Activated naive CD8-positive, alpha-beta T cell treated with anti-CD3 and anti-CD28 coated beads, Interleukin-2, amount 10 ng/mL, durations not matched to agents 7 days and 5 days (primary cell): ENCODE measurements at places on chromosomes 16 and 17. TPM values are rescaled to one million over a fixed set of nuclear protein-coding genes. Genes with fewer than 3 reads are reported as not detected.

Gene ARHGDIG
- total RNA-seq = not detected

GRCh38 chr17:63596856-63597586 is 3.7 kb upstream of the TACO1 start:
- peaks cover 4% of the 10 kb centered on the region for H3K36me3 ChIP-seq
- H3K27ac ChIP-seq = no peak overlapping the region
- no peak overlapping the region for H3K4me3 ChIP-seq
- H3K27me3 ChIP-seq = no peaks in the 10 kb centered on the region

GRCh38 chr17:40311575-40311974 is 2.6 kb downstream of the RARA start:
- peak overlapping the region; percentile 13 for H3K27ac ChIP-seq
- H3K36me3 ChIP-seq = no peaks in the 10 kb centered on the region
- DNase-seq = peak; percentile 34
- no peaks in the 10 kb centered on the region for H3K27me3 ChIP-seq

Gene CACNG4
- total RNA-seq = not detected

Gene GSDMA
- total RNA-seq = not detected

GRCh38 chr17:38867179-38867967 is 2.5 kb upstream of the LASP1 start:
- peak; percentile 67 for DNase-seq
- H3K27ac ChIP-seq = peak overlapping the region; percentile 91
- peaks cover 33% of the 10 kb centered on the region for H3K4me1 ChIP-seq
- H3K27me3 ChIP-seq = no peaks in the 10 kb centered on the region
- H3K36me3 ChIP-seq = peaks cover 15% of the 10 kb centered on the region
- H3K4me3 ChIP-seq = peak overlapping the region; percentile 97

Gene TBC1D3L
- total RNA-seq = 14.0 TPM

DNA sequence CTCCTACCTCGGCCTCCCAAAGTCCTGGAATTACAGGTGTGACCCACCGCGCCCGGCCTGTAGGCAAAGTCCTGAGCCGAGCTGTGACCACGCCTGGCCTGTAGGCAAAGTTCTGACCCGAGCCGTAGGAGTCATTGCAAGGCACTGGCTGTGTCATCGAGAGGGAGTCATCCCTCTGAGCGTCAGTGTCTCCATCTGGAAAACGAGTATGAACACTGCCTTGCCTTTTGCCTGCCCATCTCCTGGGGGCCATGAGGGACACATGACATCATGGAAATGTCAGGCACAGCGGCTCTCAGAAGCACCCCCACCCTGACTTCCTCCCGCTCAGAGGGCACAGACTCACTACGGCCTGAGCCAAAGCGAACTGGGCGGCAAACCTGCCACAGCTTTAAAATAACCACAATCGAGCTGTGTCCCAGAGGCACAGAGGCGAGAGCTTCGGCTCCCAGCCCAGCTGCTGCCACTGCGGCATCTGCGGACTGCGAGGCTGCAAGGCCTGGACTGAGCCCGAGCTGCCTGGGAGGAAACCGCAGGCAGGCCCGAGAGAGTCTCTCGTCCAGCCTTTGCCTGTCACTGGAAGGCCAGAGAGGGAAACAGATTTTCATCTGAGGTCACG is 50.8 kb downstream of the RPH3AL start:
- no peaks in the 10 kb centered on the region for H3K36me3 ChIP-seq
- no peaks in the 10 kb centered on the region for H3K4me1 ChIP-seq
- H3K27ac ChIP-seq = no peak overlapping the region

DNA sequence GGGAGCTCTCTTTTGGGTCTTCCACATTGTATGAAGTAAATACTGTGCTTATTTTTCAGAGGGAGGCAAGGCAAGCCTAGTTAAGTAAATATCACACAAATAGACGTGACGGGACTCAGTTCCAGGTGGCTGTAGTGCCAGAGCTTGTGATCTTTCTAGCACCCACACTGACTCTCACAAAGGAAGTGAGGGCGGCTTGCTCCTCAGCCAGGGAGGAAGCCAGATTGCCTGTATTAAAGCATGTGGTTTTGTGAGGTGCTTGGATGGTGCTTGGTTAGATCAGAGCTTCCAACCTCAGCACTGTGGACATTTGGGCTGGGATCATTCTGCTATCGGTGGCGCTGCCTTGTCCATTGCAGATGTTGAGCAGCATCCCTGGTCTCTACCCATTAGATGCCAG is 80.1 kb downstream of the VAT1L start:
- no peak for DNase-seq
- H3K4me3 ChIP-seq = no peak overlapping the region
- H3K27me3 ChIP-seq = peaks cover 10% of the 10 kb centered on the region
- no peaks in the 10 kb centered on the region for H3K36me3 ChIP-seq
- peaks cover 10% of the 10 kb centered on the region for H3K4me1 ChIP-seq

GRCh38 chr16:88798772-88799455 is 4.7 kb upstream of the CDT1 start:
- no peaks in the 10 kb centered on the region for H3K27me3 ChIP-seq
- H3K4me3 ChIP-seq = no peak overlapping the region
- H3K27ac ChIP-seq = no peak overlapping the region

Gene SGCA
- total RNA-seq = not detected

DNA sequence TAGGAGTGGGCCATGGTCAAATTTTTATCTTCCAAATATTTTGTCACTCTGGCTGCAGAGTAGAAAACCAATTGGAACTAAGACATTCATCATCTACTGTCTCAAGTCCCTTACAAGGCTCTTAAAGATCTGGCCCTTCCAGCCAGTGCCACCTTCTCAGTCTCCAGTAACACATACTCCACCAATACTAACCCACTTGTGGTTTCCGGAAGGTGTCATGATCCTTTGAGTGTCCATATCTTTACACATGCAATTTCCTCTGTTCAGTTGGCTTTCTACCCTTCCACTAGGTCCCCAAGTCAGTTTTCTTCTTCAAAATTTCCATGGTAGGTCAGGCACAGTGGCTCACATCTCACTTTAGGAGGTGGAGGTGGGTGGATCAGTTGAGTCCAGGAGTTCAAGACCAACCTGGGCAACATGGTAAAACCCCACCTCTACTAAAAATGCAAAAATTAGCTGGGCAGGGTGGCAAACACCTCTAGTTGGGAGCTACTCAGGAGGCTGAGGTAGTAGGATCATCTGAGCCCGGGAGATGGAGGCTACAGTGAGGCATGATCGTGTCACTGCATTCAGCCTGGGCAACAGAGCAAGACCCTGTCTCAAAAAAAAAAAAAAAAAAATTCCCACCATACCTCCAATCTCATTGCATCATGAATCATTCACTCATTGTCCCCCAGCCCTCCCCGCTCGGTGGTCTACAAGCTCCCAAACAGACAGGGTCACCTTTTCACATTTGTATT is 6.0 kb upstream of the GRB2 start:
- peaks cover 19% of the 10 kb centered on the region for H3K27me3 ChIP-seq
- peaks cover 31% of the 10 kb centered on the region for H3K4me1 ChIP-seq
- no peak for DNase-seq
- H3K27ac ChIP-seq = peak overlapping the region; percentile 81
- no peaks in the 10 kb centered on the region for H3K36me3 ChIP-seq

- H3K27ac ChIP-seq = no peak overlapping the region
- H3K4me3 ChIP-seq = no peak overlapping the region
- H3K27me3 ChIP-seq = peaks cover 16% of the 10 kb centered on the region
- peaks cover 4% of the 10 kb centered on the region for H3K4me1 ChIP-seq
These were observed 141.0 kb downstream of the ENGASE start for GRCh38 chr17:79215631-79216030.

GRCh38 chr17:74307984-74308773 is 17.8 kb upstream of the KIF19 start:
- H3K36me3 ChIP-seq = no peaks in the 10 kb centered on the region
- peak overlapping the region; percentile 16 for H3K27ac ChIP-seq
- no peak overlapping the region for H3K4me3 ChIP-seq
- H3K27me3 ChIP-seq = peaks cover 9% of the 10 kb centered on the region

GRCh38 chr16:23902748-23903414 is 67.1 kb downstream of the PRKCB start:
- no peak overlapping the region for H3K27ac ChIP-seq
- DNase-seq = no peak
- peaks cover 25% of the 10 kb centered on the region for H3K36me3 ChIP-seq
- no peak overlapping the region for H3K4me3 ChIP-seq
- no peaks in the 10 kb centered on the region for H3K27me3 ChIP-seq
